OCI-M1 (cell line): ENCODE measurements at places on chromosomes 16 and 17.

DNA sequence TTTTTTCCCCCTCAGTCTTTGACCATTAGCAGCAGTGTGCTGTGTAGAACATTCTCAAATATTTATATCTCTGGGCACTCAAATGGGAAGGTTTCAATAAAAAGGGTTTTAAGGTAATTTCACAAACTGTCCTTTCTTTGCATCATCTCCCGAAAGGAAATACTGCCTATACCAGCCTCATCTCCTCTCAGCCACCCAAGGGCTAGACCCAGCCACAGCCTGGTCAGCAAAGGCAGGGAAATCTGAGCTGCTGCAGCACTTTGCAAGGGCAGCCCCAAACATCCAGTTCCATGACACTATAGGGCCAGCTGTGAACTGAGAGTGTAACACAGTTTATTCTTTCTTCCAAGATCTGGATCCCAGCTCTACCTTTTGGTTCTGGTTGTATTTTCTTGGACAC lies 28.9 kb downstream of the TMEM11 start:
- DNase-seq = peak; percentile 26

DNA sequence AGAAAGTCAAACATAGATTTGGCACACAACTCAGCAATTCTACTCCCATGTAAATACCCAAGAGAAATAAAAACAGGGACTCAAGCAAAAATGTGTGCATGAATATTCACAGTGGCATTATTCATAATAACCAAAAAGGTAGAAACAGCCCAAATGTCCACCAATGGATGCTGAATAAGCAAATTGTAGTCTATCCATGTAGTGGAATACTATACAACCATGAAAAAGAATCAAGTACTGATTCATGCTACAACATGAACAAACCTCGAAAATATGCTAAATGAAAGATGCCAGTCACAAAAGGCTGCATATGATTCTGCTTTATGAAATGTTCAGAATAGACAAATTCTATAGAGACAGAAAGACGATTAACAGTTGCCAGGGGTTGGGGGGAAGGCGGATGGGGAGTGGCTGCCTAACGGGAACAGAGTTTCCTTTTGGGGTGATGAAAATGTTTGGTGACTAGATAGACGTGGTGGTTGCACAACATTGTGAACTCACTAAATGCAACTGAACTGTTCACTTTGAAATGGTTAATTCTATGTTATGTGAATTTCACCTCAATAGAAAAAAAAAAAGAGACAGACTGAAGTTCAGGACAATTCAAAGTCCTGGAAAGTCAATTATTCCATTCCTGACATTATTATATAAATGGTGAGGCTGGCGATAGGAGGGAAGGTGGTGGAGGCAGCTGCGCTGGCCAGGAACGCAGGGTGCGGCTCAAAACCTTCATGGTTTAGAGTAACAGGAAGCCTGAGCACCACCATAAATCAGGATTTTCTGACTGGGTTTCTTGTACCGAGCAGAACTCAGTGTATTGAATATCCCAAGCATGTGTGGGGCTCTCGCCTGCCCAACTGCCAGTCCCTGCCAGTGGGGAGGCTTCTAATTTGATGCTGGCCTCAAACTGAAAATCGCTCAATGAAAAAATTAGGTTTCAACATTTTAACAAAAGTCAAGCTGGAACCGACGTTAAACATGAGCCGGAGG lies 300.9 kb downstream of the C16orf95 start:
- no peak for DNase-seq

DNA sequence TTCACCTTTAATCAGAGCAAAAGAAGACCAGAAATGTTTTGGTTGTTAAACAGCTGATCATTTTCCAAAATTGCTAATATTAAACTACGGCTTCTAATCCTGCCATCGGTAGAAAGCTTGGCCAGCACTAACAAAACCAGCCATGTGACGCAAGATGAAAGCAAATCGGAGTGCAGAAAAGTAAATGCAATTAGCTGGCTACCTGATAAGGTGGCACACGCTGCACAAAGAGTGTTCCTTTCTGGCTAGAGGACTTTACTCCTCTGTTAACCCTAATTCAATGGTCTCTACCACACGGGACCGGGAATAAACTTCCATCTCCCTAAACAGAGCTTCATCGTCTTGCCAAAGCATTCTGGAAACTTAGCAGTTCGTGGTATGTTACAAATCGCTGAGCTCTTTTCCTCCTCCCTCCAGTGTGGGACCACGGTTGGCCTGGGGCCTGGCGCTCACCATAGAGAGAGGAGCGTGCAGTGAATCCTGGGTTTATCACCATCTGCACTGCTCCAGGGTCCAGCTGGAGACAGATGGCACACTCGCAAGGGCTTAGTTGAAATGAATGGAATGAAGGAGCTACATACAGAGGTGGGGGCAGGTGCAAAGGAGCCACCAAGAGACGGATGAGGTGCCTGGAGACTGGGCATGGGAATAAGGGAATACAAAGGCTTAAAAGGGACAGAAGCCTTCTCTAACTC lies 10.1 kb upstream of the COG1 start:
- DNase-seq = no peak

DNA sequence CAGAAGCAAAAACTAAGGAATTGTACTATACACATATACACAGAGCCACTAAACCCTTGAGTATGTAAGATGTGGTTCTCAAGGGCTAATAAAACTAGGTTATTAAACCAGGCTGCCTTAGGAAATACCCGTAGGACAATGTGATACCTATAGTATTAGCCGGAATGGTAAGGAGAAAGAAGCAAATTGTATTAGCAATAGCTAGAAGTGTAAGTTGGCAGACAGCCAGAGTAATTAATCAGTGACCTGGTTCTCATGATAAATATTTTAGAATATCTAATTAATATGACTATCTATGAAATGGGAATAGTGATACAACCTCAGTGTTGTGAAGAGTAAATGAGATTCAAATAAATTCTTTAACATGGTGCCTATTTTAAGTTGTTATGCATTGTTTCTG lies 18.6 kb downstream of the GDPD1 start:
- DNase-seq = no peak

DNA sequence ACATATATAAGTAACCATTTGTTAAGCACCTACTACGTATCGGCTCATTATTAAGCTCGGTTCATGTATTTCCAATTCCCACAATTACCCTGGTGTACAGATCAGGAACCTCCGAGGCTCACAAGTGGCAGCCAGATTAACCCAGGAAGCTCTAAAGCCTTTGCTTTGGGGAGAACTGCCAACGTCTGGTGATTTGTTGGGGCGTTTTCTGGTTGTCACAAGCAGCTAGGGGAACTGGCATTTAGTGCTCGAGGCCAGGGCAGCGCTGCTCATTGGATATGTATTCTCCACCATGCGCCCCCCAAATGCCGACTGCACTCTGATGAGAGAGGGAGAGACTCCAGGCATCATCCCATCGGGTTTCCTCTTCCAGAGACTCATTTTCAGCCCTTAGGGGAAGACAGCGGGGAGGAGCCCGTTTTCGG lies 541 bp downstream of the ZNF18 start:
- peak; percentile 59 for DNase-seq

DNA sequence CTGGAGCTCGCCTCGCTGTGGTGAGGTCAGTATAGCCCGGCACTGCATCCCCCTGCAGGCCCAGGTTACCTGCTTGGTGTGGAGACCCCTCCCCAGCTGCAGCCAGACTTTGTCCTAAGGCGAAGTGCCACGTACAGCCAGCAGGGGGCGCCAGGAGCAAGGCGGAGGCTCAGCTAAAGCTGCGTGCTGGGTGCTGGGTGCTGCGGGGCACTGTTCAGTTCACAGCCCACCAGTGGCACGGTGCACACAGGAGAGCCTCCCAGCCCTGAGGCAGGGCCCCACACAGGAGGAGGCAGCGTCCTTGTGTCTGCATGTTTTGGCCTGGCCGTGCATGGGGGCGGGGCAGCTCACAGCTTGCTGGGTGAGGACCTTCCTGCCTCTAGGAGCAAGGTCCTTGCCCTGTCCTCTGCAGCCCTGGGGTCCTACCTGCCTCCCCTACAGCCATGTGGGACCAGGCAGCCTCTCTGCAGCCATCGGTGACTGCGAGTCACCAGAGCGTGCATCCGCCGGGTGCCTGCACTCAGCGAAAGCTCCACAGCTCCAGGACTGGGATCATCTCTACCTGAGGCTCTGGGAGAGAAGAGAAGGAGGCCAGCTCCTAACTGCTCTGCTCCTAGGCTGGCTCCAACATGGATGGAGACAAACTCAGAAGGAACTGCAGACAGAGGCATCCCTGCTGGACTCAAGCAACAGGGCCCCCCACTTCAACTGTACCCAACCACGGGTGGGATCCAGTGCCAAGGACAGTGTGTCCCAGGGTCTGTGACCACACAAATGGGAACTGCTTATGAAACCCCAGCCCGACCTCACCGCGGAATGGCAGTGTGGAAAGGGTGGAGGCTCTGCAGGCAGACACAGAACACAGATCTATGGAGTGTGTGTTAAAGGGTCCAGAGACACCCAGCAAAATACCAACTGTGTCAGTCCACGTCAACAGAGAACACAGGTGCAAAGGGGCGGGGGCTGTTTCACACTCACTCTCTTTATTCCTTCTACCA lies 19.0 kb downstream of the SLC7A5 start:
- peak; percentile 52 for DNase-seq

GRCh38 chr16:65038100-65038499 lies 83.8 kb downstream of the CDH11 start:
- DNase-seq = no peak

DNA sequence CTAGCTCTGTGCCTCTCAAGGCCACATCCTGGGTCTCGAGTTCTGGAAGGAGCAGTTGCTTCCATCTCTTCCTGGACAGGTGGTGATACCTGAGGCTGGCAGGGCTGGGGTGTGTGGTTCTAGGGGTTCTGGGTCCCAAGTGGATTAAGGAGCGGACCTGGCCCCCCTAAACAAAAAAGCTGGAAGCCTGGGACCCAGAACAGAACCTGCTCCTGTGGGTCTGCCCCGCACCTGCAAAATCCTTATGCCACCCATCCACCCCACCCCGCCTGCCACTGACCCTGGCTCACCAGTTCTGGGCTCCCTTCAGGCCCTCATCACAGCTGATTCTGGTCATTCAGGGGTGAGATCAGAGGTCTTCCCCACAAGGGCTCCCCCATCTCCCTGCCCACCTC lies 44.8 kb downstream of the ADCY7 start:
- no peak for DNase-seq

- no peak for DNase-seq
Observed at GRCh38 chr17:43631429-43631828, 30.3 kb downstream of the MEOX1 start.
